ENCODE measurements at places on chromosomes 3 and 15.
A peak's percentile ranks its signal among the peaks of the same experiment; 100 is the strongest.

DNA sequence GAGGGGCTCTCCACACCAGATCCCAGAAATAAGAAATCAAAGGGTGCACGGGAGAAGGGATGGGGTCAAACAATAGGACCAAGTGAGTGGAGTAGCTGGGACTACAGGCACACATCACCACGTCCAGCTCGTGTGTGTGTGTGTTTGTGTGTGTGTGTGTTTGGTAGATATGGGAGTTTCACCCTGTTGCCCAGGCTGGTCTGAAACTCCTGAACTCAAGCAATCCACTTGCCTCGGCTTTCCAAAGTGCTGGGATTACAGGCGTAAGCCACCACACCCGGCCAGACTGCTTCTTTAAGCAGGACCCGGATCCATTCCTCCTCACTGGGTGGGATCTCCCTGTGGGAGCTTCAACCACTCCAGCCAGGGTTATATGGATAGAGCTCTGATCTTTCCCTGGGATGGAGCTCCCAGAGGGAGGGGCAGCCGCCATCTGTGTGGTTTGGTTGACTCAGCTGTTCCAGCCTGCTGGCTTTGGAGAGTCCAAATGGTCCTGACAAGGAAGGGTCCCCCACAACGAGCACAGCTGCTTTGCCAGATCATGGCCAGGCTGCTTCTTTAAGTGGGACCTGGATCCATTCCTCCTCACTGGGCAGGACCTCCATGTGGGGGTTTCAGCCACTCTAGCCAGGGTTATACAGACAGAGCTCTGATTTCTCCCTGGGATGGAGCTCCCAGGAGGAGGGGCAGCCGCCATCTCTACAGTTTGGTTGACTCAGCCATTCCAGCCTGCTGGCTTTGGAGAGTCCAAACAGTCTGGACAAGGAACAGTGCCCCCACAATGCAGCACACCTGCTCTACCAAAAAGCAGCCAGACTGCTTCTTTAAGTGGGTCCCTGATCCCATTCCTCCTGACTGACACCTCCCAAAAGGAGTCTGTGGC, 9.1 kb upstream of the AVEN start:
- no peak for DNase-seq

GRCh38 chr3:129254536-129255230, 5.3 kb downstream of the COPG1 start:
- no peak for DNase-seq

DNA sequence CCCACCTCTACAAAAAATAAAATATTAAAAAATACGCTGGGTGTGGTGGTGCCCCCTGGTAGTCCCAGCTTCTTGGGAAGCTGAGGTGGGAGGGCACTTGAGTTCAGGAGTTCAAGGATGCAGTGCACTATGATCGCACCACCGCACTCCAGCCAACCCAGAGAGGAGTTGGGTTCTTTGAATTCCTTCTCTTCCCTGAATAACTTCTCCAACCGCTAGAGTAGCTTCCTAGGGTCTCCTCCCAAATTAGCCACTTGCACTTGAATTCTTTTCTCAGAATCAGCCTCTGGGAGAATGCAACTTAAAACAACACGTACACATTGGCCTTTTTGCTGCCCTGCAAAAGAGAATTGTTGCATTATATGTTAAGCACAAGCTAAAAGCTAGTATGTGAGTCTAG, 272.5 kb downstream of the ABHD5 start:
- no peak for DNase-seq

- no peak for DNase-seq
These were observed 78.3 kb upstream of the TPM1 start for GRCh38 chr15:62964251-62964650.

GRCh38 chr15:66653398-66653797, 48.6 kb upstream of the SMAD6 start:
- no peak for DNase-seq

GRCh38 chr15:96690733-96691132, 360.2 kb downstream of the NR2F2 start:
- no peak for DNase-seq

DNA sequence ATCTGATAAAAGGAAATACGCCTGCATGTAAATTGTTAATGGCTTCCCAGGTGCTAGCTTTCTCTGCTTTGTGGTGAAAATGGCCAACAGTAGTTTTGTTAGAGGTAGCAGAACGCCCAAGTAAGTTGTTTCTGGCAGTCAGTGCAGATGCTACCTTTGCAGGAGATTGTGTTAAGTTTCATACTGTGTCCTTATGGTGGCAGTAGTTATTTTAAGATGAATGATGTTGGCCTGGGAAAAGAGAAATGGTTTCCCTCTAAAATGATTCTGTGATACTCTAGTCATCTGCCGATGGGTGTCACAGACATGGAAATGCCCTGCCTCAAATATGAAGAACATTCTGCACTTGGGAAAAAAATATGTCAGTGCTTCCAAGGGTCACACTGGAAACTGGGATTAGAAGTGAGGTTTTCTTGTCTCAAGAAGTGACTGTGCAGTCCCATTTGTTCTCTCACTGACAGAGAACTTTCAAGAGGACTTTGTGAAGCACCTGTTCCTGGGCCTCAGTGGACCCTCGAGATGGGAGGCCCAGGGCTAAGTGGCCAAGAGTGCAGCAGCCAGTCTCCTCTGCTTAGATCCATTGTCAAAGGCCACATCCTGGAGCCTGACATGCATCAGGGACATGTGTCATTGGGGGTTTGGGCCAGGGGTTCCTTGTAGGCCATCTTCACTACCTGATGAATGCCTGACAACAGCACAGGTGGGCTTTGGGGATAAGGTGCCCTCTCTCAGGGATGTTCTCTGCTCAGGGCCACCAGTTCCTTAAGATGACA, 393.3 kb downstream of the CACNA2D3 start:
- DNase-seq, result no peak

DNA sequence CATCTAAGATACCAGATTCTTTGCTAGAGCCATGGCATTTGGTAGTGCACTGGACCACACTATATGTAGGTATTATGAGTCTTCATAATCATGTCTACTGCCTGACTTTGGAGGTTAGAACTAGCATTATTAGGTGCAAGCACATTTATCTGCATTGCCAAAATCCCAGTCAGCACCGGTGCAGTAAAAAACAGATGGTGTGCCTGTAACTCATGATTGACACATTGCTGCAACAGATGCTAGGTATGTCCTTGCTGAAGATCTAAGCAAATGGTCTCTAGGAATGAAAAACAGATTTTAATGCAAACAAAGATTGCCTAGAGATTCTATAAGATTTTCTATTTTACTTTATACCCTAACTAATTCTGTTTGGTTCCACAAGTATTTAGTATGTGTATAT, 47.7 kb downstream of the MYO5A start:
- no peak for DNase-seq

GRCh38 chr15:62241135-62241770, 76.2 kb upstream of the C2CD4B start:
- no peak for DNase-seq

GRCh38 chr15:89128320-89129122, 40.3 kb downstream of the ABHD2 start:
- DNase-seq, result peak; percentile 85

DNA sequence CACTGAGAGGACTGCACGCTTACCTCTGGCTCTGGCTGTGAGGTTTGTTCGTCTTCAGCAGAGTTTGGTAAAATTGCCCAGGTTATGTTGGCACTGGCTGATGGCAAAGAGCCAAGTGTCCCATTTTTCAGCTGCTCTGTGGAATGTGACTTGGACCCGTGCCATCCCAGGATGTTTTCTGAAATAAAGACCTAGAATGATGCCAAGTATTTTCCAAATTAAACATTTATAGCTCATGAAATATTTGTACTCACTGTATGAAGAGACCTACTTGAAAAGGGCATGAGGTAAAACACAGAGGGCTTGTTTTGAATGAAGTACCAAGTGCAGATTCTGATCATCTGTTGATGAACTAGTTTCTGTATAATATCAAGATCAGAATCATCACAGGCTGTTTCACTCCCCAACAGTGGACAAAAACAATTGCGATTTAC, 200.5 kb downstream of the STT3B start:
- no peak for DNase-seq

- DNase-seq, result no peak
These were observed 93.2 kb downstream of the DGKG start for GRCh38 chr3:186268616-186269448.

GRCh38 chr3:101825904-101826445, 23.3 kb upstream of the NFKBIZ start:
- no peak for DNase-seq

- peak; percentile 11 for DNase-seq
These were observed at the start of gene CPEB1 for GRCh38 chr15:82647045-82647834. TSS of gene CPEB1 (minus strand) at chr15:82647363. CDS start at chr15:82628459, 18,904 bp downstream.

DNA sequence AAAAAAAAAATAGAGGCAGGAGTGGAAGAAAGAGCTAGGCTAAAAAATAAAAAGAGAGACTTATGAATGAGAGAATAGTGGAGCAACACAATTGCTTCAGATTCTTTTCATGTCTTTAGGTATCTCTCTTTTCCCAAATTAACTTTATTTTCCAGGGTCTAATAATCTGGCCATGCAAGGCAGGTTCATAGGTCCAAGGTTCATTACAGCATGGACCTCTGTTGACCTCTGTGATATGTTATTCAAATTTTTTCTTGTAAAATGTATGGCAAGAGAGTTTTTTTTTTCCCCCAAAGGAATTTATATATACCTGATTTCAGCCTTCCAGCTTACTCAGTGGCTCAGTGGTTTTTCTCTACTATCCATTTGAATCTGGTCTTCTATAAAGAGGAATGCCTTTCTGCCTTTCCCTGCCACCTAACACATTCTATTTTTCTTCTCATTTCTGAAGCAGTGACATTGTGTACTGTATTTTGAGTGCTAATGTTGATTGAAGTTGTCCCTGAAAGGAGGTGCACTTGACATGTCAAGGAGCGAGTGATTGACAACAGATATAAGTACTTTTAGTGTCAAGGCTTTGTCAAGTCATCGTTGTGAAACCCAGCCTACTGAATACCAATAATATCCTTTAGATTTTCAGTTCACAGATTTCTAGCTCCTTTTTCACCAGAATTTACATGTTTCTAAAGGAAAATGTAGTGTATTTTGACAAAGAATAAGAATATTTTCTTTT, 118.5 kb downstream of the MAP2K5 start:
- DNase-seq, result no peak

DNA sequence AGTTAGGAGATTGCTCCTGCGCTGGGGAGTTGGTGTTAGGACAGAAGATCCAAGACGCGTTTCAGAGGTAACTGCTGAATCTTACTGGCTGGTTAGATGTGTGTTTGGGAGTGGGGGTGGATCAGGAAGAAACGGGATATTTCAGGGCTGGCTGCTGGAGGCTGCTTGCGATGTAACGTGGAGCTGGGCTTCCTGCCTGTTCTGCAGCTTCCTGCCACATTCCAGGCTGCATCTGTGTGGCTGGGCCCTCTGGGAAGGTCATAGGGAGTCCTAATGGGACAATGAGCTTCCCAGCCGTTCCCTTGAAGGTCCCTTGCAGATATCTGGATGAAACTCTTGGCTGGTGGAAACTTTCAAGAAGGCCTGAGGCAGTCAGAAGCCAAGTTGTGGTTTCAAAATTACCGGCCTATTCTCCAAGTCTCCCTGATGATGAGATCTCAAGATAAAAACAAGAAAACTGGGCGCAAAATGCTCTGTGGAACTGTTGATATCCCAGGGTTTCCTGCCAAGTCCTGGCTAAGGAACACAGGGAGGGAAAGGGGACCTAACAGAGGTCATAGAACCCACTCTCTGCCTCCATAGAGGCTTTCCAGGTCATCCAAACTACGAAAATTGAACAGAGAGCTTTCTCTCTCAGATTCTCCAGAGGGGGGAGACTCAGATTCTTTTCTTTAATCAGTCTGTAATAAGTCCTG, 67.0 kb downstream of the NOX5 start:
- no peak for DNase-seq

DNA sequence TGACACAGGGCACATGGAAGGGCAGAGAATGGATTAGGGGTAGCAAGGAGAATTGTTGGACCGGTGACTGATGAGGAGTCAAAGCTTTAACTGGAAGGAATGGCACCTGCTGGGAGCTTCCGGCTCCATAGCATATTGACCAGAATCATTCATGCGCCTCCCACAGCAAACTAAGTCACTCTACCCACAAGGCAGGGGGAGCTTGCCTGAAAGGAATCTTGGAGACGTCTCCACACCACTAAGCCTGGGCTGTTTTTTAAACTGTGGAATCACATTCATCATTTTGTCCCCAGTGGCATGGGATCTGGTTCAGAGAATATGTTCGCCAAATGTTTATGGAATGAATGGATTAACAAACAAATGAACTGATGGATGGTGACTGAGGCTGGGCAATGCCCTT, 57.0 kb upstream of the ITGA11 start:
- DNase-seq, result no peak

DNA sequence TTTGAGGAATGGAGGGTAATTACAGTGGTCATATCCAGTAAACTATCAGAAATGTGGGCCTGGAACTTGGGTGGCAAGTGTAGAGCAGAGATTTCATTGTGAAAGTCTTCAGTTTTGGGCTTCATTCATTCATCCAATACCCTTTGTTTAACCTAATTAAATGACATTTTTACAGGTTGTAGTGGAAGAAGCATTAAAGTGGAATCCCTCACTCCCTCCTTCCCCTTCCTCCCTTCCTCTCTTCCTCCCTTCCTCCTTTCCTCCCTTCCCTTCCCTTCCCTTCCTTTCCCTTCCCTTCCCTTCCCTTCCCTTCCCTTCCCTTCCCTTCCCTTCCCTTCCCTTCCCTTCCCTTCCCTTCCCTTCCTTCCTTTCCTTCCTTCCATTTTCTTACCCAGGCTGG, 219.3 kb downstream of the PDCD6IP start:
- no peak for DNase-seq

DNA sequence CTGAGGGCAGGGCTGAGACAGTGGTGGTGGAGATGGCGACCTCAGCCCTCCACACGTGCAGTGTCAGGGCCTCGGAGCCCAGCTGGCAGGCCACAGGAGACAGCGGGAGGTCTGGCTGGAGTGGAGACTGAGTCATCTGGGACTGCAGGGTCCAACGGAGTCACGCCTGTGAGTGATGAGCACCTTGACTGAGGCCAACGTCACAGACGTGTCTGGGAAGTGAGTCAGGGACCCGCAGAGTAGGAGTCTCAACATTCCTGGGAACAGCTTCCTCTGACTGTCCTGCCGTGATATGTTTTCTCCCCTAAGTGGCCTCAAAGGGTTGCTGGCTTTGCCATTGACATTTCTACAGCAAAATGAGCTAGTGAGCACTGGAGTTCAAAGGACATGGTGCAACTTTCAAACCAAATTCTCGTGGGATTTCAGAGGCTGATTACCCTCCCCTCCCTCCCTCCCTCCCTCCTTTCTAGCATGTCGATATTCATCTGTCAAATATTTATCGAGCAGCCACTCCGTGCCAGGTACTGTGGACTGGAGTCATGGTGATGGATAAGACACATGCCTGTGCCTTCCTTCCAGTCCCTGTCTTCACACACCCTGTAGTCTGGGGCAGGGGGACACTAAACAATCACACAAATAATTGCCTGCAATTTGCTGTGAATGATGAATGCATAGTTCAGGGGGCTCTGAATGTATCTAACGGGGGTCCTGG, 53.3 kb upstream of the AMOTL2 start:
- no peak for DNase-seq

DNA sequence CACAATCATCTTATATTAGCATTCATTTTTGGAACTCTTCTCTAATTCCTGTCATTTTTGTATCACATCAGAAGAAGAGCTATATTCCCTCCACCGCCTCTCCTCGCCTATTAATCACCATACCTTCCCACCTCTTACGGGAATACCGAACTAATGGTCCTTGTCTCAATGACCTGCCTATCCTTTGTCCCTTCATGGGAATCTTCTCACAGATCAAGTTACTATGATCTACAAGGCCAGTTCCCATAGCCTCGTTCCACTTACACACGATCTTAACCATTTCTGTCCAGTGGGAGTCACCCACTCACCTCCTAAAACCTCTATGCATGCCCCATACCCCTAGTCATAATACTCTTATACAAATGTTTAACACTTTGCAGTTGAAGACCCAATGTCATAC, 342.6 kb upstream of the TPRG1 start:
- DNase-seq, result no peak

All from CD14-positive monocyte (primary cell).